ENCODE measurements at places on chromosomes 6 and 20.

DNA sequence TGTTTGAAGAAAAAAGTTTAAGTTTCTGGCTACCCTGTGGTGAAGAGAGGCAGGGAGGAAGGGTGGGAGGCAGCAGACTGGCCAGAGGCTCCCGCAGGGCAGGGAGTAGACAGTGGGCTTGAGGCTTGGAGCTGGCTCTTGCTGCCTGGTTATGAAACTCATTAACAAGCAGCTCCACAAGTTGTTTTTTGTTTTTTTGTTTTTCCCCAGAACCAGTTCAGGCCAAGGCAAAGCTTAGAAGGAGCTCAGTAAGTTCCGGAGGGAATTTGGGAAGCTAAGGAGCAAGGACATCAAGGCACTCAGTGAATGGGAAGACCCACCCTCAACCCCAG is 4.0 kb downstream of the DLL1 start:
- no peak for DNase-seq

DNA sequence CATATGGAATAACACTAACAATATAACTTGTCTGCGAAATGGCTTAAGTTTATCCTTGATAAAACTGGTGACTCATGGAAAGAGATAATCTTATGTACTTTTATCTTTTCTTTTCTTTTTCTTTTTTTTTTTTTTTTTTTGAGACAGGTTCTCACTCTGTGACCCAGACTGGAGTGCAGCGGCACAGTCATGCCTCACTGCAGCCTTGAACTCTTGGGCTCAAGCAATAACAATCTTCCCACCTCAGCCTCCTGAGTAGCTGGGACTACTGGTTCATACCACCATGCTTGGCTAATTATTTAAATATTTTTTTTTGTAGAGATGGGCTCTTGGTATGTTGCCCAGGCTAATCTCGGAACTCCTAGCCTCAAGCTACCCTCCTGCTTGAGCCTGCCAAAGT is 68.1 kb upstream of the SCGN start:
- no peak for DNase-seq

GRCh38 chr20:43528258-43528875 is 20.9 kb downstream of the L3MBTL1 start:
- DNase-seq, result no peak

GRCh38 chr6:32974016-32974333 is 5.6 kb downstream of the BRD2 start:
- DNase-seq, result no peak

DNA sequence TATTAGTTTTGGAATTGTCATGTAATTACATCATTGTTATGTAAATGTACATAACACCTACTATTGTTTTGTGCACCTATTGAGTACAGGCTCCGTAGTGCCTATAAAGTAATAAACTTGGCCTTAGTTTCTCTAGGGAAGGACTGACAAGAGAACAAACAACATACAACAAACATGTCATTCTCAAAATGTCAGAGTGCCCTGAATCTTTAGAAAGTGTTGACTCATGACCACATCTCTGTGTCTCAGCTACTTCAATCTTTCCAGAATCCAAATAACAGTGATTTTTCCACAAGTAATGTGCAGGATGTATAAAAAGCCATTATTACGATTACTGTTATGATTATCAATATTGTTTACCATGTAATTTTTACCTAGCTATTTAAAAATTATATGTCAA is 17.2 kb downstream of the LAMP5 start:
- no peak for DNase-seq

DNA sequence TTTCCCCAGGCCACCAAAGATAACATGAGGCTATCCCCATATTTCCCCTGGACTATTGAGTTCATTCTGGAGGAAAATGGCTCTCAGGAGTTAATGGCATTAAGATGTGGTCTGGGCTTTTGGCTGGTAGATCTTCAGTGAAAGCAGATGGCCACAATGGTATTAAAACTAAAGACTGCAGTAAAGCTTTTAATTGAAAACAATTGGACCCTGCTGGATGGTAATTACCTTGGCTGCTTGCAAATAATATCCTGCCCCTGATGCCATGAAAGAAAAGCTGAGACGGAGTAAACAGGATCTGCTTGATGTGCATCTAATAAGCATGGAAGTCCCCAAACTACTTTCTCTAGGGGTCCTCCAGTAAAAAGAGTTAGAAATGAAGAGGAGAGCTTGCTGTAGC is 255.8 kb downstream of the QKI start:
- no peak for DNase-seq

GRCh38 chr6:38933426-38933825 is 115.2 kb upstream of the GLP1R start:
- no peak for DNase-seq

GRCh38 chr6:43262000-43262779 is 18.9 kb downstream of the TTBK1 start:
- no peak for DNase-seq

- no peak for DNase-seq
These were observed 301 bp downstream of the PPP1R3D start for GRCh38 chr20:59939879-59940128.

- DNase-seq, result no peak
These were observed at the start of gene SLC22A3 for GRCh38 chr6:160348223-160349019. TSS of gene SLC22A3 (plus strand) at chr6:160348378. CDS start at chr6:160348420, 42 bp downstream.

DNA sequence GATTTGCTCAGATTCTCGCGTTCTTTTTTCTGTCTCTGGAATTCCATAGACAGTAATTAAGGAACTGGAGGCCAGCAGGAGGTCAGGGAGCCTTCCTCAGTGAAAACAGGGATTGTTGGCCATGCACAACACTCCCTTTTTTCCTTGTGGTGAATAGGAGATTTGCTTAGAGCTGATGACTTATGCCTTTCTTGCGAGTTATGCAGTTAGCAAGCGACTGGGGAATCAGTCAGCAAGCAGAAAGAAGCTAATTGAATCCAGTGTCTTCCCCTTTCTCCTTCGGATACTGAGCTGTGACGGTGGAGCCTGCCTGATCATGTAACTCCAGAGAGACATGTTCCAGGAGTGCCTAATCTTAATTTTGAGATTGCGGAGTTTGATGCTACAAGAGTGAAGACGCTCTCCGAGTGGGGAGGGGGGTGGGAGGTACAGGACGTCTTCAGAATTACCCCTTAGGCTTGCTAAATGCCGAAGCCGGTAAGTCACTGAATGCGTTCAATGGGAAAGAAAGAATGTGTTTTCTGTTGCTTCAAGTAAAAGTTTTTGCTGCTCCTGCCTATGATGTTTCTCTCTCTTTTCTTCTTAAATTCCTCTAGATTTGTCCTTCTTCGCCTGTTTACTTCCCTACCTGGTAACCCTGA is 165.9 kb downstream of the SASH1 start:
- no peak for DNase-seq

- DNase-seq, result no peak
These were observed 9.8 kb downstream of the MMUT start for GRCh38 chr6:49453221-49453620.

DNA sequence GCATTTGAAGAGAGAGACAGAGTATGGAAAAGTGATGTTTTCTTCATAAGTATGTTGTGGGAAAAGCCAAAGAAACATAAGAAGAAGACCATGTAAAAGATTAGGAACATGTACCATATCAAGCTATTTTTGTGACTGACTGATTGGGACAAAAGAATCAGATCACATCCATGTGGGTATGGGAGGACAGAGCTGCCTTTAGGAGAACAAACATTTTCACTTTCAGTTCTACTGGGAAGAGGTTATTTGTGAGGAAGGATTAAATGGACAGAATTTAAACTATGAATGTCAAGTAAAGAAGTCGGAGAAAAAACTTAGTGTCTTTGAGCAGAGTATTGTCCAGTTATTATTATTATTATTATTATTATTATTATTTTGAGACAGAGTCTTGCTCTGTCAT is 124.4 kb upstream of the HCRTR2 start:
- DNase-seq, result no peak

- DNase-seq, result no peak
These were observed 13.5 kb downstream of the DLGAP4 start for GRCh38 chr20:36319356-36320260.

DNA sequence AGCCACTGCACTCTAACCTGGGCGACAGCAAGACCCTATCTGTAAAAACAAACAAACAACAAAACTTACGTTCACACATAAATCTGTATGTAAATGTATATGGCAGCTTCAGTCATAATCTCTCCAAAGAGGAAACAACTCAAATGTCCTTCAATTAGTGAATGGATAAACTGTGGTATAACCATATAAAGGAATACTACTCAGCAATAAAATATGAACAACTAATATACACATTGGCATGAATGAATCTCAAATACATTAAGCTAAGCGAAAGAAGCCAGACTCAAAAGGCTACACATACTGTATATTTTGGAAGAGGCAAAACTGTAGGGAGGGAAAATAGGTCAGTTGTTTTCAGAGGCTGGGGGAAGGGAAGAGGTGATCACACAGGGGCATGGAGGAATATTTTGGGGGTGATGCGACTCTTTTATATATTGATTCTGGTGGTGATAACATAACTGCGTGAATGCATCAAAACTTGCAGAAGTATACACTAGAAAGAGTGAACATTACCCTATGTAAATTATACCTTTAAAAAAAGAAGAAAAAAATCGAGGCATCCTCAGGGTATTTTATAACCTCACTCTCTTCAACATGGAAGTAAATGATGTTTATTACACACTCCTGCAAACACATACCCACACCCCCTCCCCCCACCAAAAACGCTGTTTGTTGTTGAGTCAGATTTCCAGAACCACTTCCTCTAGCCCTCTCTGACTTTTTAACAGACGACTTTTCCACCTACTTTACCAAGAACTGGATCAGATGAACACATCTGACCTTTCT is 115.2 kb upstream of the RNF24 start:
- DNase-seq, result no peak

- DNase-seq, result no peak
These were observed 182.2 kb upstream of the STXBP5 start for GRCh38 chr6:147022041-147022440.

GRCh38 chr6:130453230-130453629 is 87.4 kb downstream of the TMEM200A start:
- peak; percentile 32 for DNase-seq
